ENCODE measurements at places on chromosomes 2 and 18.

GRCh38 chr18:11752116-11752911, 63.2 kb downstream of the GNAL start:
- no peak for DNase-seq

GRCh38 chr2:150853263-150853662, 365.8 kb upstream of the RND3 start:
- DNase-seq, result no peak

DNA sequence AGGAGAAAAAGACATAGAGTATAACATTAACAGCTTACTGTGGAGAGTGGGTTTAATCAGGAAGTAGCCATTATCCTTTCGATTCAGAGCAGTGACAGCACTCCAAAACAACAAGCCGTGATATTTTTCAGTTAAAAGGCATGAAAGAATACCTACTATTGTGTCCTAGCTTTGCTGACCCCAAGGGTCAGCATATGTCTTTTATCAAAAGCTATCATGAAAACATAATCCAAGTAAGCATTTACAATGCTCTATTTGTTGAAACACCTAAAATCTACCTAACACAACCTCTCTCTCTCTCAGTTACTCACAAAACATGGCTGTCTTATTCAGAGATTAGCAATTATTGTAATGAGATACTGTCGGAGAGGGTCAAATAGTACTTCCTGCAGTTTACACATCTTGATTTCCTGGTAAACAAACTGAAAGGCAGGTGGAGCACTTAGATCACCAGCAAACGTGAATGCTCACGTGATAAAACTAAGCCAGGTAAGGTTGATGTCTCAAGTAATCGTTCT, 100.0 kb downstream of the BAZ2B start:
- peak; percentile 68 for DNase-seq

- no peak for DNase-seq
Observed at GRCh38 chr2:122238006-122238559, 482.6 kb downstream of the TSN start.

GRCh38 chr2:275466-275865, 10.7 kb downstream of the ACP1 start:
- DNase-seq, result no peak
